ENCODE measurements at places on chromosomes 1 and 21.

- DNase-seq = peak; percentile 10
Observed at GRCh38 chr21:37916310-37917051, at the start of gene KCNJ6. Gene KCNJ6 (minus strand): TSS chr21:37916457. CDS start chr21:37840682, 75,775 bp downstream.

DNA sequence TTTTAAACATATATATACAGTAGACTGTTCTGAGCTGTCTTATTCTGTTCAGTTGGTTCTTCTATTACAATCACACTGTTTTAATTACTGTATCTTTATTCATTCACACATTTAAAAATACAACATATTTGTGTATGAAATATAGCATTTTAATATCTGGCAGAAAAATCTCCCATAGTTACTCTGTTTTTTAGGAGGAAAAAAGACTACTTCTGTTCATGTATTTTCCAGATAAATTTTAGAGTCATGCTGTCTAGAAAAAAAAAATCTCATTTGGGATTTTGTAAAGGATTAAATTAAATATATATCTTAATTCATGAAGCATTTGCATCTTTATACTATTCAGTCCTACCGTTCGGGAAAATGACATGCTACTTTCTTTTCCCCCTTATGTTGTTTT is 101.8 kb upstream of the CD34 start:
- DNase-seq = no peak

GRCh38 chr1:198101716-198102453 is 54.9 kb upstream of the NEK7 start:
- DNase-seq = no peak

- DNase-seq = peak; percentile 25
Observed at GRCh38 chr1:161166669-161167548, 683 bp downstream of the PPOX start.

DNA sequence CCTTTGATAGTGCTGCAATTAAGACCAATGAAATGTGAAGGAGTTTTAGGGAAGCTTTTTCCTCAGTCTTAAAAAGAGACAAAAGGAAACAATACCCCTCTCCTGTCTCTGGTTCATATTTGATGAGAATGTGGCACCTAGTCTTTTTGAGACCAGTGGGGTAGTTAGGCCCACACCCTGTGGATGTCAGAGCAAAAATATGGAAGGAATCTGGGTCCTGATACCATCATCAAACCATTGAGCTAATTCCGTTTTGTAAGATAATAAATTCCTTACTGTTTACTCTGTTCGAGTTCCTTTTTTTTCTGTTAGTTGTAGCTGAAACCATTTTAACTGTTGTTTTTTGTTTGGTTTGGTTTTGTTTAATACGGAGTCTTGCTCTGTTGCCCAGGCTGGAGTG is 33.3 kb downstream of the PTPRC start:
- no peak for DNase-seq

DNA sequence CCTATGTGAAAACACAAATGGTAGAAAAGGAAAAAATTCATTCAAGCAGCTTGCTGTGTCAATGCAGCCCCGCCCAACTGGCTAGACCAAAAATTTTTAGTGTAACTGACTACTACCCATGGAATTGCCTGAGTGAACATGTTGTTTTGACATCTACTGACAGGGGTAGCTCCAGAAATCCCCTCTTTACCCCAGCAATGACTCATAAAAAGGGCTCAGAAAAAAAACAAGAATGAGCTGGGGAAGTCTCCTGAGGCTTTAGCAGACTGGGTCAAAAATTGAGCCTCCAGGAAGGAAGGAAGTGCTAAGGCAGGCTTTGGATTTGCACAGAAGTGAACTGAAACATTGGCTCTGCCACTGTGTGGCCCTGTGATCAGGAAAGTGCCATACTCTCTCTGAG is 24.4 kb upstream of the FGGY start:
- DNase-seq = no peak

Data from activated CD4-positive, alpha-beta T cell treated with anti-CD3 and anti-CD28 coated beads, Interleukin-2, amount 50 U/mL, for 48 hours (primary cell).